ENCODE measurements at places on chromosomes 1 and 21.
A peak's percentile ranks its signal among the peaks of the same experiment; 100 is the strongest.

GRCh38 chr1:13836631-13837030, 136.6 kb downstream of the PRDM2 start:
- no peak for DNase-seq

GRCh38 chr1:160777486-160778089, 18.4 kb upstream of the LY9 start:
- peak; percentile 55 for DNase-seq

GRCh38 chr1:233597489-233597901, 16.4 kb upstream of the KCNK1 start:
- DNase-seq = no peak

DNA sequence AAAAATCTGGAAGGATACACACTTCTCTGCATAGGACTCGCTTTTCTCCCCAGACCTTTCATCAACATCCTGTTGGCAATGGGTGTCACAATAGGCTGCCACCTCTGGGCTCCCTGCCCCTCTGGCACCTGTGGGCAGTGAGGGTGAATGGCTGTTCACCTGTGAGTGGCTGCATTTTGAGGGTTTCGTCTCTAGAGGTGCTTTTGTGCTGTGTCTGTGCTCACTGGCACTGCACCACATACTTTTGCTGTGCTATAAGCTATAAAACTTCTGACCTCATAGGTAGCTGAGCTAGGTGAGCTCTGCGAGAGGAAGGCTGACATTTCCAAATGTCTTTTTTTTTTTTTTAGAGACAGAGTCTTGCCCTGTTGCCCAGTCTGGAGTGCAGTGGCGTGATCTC, 35.9 kb downstream of the SLC30A1 start:
- no peak for DNase-seq

- no peak for DNase-seq
Observed at GRCh38 chr1:84525779-84526178, 19.4 kb upstream of the GNG5 start.

- DNase-seq = no peak
Observed at GRCh38 chr1:11571906-11572616, 82.2 kb downstream of the FBXO2 start.

DNA sequence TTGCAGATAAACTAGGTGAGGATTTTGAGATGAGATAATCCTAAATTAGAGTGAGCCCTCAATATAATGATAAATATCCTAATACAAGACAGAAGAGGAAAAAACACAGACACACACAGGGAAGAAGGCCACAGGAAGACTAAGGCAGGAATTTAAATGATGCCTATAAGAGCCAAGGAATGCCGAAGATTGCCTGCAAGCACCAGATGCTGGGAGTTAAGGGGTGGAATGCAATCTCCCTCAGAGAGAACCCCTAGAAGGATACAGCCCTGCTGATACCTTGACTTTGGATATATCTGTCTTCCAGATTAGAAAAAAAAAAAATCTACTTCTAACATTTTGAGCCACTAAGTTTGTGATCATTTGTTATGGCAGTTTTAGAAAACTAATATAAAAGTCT, 299.7 kb upstream of the PRMT6 start:
- no peak for DNase-seq

DNA sequence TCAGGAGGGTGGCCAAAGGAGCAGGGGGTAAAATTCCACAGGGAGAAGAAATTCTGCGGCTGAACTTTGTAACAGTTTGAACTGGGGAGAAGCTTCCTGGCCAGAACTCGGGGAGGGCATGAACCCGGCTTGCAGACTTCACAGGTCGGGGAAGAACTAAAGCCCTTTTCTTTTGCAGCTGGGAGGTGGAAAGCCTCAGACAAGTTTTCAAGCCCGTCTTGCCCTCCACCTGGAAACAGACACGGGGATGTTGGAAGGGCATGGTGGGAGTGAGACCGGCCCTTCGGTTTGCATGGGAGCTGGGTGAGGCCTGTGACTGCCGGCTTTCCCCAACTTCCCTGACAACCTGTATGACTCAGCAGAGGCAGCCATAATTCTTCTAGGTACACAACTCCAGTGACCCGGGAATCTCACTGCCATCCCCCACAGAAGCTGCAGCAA, 11.3 kb downstream of the THEM4 start:
- no peak for DNase-seq

- DNase-seq = no peak
Observed at GRCh38 chr1:76474922-76475321, 392.4 kb upstream of the ST6GALNAC5 start.

DNA sequence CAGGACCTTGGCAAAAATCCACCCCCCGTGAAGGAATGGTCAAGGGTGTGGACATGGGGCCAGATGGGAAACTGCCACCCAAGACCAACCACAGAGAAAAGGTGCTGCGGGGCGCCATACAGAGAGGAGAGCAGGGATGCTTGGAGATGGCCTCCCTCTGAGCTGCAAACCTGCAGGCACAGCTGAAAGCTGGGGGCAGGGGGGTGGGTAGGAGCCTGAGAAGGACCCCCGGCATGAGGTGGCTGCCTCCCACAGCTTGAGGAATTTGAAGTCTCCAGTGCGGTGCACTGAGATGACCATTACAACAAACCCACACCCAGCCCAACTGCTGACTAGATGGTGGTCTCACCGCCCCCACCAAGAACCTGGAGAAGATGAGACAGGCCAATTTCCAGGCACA, 84.8 kb downstream of the WDR4 start:
- no peak for DNase-seq

DNA sequence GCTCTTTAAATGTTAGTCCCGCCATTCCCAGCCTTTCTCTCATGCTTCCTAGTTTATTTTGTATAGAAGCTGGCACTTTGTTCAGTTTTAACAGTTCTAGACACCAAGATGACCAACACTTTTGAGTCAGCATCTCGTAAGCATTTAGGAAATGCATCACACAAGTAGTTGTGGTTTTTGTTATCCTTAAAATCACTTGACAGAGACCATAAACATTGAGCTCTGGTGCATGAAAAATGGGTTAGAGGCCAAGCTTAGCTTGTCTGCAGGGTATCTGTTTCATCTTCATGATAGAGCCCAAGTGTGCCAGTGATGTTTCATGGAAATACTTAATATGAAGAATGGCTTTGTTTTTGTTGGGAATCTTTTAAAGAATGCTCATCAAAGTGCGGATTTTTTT, 159.7 kb downstream of the DISP1 start:
- no peak for DNase-seq

DNA sequence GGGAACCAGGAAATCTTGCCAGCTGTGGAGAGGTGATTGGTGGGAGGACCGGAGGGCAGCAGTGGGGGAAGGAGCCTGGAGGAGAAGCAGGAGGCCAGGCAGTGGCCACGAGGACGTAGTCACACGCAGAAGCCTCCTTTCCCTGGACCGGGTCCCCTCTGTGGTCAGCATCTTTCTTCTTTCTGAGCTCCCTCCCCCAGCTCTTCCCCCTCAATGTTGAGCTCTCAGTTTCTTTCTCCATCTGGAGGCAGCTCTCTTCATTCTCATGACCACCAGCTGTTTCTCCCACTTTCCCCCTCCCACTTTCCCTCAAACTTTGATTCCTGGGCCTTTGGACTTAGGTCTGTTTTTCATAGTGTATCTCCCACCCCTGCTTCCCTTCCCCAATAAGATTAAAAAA, 18.3 kb downstream of the KIRREL1 start:
- DNase-seq = no peak

DNA sequence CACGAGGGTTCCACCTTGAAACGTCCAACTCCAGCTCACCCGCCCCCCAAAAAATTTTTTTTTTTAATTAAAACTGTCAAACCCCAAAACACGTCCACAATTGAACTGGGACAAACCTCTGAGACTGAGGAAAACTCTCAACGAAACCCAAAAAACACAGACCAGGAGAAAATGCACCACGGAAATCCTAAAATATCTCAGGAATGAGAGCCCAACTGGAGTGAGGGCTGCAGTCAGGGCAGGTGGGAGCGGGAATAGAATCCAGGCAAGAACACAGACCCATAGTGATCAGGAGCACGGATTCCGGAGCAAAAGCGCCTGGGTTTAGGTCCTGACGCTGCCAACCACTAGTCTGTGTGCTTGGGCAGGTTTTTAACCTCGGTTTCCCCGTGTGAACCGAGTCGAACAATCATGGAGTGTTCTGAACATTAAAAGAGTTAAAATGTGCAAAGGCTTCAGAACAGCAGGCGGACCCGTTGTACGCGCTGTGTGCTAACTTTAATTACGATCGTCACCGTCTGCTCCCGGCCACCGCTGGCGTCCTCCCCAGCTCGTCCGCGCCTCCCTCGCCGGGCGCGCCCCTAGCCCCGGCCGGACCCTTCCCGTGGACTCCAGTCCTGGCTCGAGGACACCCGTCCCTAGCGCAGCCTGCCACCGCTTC, 624 bp downstream of the ARHGAP29 start:
- no peak for DNase-seq

DNA sequence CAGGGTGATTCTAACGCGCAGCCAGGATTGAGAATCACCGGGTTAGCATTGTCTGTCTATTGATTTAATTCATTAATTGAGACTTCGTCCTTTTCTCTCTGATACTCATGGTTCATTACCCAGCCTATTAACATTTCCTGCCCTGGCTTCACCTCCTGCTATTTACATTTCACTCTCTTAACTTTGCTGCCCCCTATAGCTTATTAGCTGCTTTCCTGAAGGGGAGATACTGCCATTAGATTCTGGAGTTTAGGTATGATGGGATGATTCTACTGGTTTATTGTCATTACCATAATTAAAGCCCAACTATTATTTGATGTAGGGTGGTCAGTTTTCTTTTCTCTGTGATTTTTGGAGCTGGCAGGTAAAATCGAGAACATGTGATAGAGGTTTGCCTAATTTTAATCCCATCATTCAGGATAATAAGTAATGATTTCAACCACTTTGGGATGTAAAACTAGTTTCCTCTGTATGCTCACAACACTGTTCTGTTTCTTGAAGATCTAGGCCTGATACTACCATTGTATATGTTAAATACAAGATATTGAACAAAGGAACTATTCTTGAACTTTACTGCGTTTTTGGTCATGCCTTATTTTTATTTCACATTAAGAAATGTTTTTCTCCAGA, 6.4 kb downstream of the PPP2R5A start:
- DNase-seq = peak; percentile 61

DNA sequence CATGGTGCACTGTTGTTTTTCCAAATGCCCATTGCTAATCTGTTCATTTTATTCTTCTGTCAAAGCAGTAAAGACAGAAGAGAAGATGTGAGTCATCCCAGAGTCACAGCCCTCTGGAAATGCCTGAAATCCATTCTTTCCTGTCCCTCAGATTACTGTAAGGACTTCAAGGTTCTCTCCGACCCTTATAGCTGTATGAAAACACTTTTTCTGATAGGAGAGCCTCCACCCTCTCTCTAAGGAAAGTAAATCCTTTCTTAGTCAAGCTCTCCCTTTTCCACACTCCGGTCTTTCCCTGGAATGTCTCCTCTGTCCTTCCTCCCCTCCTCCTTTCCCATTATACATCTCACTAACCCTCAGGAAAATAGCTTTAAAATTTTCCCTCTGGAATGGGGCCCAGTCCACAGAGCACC, 3.5 kb upstream of the PRDX6 start:
- no peak for DNase-seq

DNA sequence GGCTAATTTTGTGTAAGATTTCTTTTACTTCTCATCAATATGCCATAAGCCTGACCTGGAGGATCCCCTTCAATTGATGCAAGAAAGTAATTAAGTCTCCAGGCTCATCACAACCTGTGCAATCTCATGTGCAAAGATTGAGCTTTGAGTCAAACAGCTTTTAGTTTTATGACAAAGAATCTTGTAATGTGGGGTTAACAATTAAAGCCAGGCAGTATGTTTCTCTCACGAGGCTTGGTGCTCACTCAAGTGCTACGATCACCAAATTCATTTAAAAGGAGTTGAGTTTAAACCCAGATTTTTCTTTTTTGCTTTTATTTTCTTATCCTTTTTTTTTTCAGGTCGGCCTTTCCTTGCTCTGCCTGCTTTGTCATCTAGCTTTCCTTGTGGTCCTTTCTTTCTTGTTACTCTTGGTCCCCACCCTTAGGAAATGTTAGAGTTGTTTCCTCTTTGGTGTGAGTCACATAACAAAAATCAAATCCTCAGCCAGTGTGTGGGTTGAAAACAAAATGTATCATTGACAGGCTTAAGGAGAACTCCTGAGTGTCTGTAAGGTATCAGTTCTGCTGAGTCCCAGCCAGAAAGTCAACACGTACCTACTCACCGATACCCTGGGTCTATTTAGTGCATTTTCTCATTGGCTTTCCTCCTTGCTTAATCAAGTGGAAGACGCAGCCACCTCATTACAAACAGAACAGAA, 1037.2 kb downstream of the ADGRL2 start:
- DNase-seq = no peak

GRCh38 chr1:43731867-43732531, 24.7 kb downstream of the ST3GAL3 start:
- no peak for DNase-seq

GRCh38 chr21:35628316-35628715, 432.0 kb downstream of the SETD4 start:
- no peak for DNase-seq

DNA sequence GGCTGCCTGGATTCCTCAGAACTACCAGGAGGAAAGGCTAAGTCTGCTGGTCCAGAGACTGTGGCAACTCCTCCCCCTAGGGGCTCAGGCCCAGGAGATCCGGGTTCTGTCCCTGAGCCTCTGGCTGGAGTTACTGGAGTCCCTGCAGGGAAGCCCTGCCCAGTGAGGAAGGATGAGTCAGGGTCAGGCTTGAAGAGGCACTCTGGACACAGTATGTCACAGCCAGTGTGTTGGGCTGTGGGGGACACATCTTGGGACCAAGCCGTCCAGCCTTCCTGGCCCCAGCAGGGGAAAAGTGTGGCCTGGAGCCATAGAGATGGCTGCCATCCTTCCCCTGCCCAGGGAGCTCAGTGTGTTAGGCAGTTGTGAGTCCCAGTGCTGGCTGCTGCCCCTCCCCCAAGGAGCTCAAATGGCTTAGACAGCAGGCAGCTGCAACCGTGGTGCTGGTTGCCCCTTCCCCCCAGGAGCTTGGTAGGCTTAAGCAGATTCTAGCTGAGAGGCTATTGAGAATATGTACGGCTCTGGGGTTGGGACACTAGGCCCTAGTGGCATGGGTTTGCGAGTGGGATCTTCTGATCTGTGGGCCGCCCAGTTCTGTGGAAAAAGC, 28.2 kb upstream of the RABGAP1L start:
- DNase-seq = no peak

DNA sequence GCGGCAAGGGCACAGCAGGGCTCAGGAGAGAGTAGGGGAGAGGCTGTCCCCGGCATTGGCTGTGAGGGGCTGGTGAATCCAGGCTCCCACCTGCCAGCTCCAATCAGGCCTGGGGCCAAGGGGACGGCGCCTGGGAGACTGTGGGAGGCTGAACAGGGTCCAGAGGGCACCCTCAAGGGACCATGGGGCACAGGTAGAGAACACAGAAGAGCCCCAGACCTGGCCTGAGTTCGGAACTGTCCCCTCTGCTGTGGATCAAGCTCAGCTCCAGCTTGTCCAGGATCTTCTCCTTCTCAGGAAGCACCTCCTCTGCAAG, 67.0 kb downstream of the KCNAB2 start:
- DNase-seq = no peak
